ENCODE measurements at places on chromosomes 4 and X. TPM values are rescaled to one million over a fixed set of nuclear protein-coding genes. Genes with fewer than 3 reads are reported as not detected.
A peak's percentile ranks its signal among the peaks of the same experiment; 100 is the strongest.

GRCh38 chr4:79757600-79757999 is 315.4 kb downstream of the ANTXR2 start:
- no peak overlapping the region for H3K27ac ChIP-seq
- no peaks in the 10 kb centered on the region for H3K36me3 ChIP-seq
- no peaks in the 10 kb centered on the region for H3K27me3 ChIP-seq
- DNase-seq = peak; percentile 7

- no peak overlapping the region for H3K27ac ChIP-seq
- peaks cover 2% of the 10 kb centered on the region for H3K36me3 ChIP-seq
- no peak overlapping the region for H3K4me3 ChIP-seq
- H3K27me3 ChIP-seq = no peaks in the 10 kb centered on the region
Measured at GRCh38 chr4:108030332-108030731, 40.6 kb downstream of the HADH start.

DNA sequence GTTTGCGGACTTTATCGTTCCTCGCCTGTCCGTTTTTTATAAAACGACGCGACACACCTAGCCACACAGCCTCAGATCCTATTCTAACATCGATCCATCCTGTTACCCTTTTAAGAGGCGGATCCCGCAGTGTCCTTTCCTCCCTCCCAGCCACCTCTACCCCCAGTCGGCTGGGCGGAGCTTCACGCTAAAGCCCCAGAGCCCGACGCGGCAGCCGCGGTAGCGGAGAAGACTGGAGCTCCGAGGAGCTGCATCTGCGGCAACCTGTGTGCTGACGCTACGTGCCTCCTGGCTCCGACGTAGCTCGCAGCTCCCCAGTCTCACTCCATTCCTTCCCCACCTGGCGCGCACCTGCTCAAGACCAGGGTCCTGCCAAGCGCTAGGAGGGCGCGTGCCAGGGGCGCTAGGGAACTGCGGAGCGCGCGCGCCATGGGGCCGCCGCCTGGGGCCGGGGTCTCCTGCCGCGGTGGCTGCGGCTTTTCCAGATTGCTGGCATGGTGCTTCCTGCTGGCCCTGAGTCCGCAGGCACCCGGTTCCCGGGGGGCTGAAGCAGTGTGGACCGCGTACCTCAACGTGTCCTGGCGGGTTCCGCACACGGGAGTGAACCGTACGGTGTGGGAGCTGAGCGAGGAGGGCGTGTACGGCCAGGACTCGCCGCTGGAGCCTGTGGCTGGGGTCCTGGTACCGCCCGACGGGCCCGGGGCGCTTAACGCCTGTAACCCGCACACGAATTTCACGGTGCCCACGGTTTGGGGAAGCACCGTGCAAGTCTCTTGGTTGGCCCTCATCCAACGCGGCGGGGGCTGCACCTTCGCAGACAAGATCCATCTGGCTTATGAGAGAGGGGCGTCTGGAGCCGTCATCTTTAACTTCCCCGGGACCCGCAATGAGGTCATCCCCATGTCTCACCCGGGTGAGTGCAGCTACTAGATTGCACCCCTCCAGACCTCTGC is at the start of gene RNF128:
Gene RNF128, plus strand, starts transcription at position 217 of the 953 bp plus-strand sequence. Its CDS starts 213 bp downstream, at position 430.
- no peaks in the 10 kb centered on the region for H3K36me3 ChIP-seq
- H3K27me3 ChIP-seq = no peaks in the 10 kb centered on the region
- no peaks in the 10 kb centered on the region for H3K4me1 ChIP-seq

DNA sequence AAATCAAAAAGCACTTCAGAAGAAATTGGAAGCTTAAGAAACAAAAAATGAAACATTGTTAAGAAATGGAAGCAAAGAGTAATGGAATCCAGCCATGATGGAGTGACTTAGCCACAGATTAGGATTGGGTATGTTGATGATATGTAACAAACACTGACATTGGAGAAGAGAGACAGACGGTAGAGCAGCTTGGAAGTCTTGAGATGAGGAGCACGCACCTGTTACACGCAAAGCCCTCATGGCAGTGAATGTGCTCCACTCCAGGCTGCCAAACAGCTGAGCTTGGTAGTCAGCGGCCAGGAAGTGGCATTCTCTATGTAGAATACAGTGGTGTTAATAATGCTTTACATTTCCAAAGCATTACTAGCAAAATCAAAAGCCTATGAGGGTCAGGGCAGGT is 56.9 kb upstream of the GPRIN3 start:
- no peaks in the 10 kb centered on the region for H3K36me3 ChIP-seq
- no peaks in the 10 kb centered on the region for H3K4me1 ChIP-seq
- no peak overlapping the region for H3K27ac ChIP-seq

- DNase-seq = peak; percentile 67
- no peaks in the 10 kb centered on the region for H3K27me3 ChIP-seq
Measured at GRCh38 chrX:97399400-97399799, 515.7 kb downstream of the RPA4 start.

DNA sequence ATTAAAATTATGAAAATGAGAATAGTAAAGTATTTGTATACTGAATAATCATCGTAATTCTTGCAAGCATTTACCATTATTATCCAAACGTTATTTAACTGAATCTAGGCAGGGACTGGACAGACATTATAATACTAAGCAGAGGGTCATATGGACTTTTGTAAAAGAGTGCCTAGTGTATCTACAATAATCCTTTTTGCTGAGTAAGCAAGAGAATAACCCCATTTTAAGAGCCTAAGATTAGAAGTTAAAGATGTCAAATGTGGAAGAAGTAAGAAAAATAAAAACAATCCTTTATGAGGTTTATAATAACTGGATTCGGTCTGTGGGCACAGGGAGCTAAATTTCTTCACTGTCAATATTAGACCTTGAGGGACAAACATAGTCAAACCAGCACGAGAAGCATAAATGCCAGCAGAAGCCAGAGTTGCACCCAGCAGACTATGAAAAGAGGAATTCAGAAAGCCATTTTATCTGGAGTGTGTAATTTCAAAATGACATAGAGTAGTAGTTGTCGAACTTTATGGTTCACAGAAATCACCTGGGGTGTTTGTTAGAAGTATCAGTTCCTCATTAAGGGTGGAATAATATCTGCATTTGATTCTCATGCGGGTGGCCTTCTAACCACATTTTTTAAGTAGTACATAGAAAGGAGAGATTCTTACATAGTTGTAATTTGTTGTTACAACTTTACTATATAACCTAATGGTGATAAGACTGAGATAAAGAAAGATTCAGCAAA is 39.7 kb upstream of the DCLK2 start:
- no peaks in the 10 kb centered on the region for H3K36me3 ChIP-seq
- peaks cover 4% of the 10 kb centered on the region for H3K27me3 ChIP-seq
- H3K4me1 ChIP-seq = no peaks in the 10 kb centered on the region
- H3K27ac ChIP-seq = no peak overlapping the region

- no peaks in the 10 kb centered on the region for H3K27me3 ChIP-seq
- no peaks in the 10 kb centered on the region for H3K36me3 ChIP-seq
- no peak overlapping the region for H3K27ac ChIP-seq
- DNase-seq = peak; percentile 59
- no peak overlapping the region for H3K4me3 ChIP-seq
Measured at GRCh38 chrX:1468250-1468772, 15.6 kb upstream of the ASMTL start.

DNA sequence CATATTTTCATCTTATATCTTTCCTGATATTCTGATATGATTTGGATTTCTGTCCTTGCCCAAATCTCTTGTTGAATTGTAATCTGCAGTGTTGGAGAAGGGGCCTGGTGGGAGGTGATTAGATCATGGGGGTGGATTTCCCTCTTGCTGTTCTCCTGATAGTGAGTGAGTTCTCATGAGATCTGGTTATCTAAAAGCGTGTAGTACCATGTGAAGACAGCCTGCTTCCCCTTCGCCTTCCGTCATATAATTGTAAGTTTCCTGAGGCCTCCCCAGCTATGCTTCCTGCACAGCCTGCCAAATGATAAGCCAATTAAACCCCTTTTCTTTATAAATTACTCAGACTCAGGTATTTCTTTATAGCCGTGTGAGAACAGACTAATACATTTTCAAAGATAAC is 77.2 kb downstream of the ANKRD50 start:
- H3K4me3 ChIP-seq = no peak overlapping the region
- DNase-seq = no peak
- no peaks in the 10 kb centered on the region for H3K36me3 ChIP-seq
- no peak overlapping the region for H3K27ac ChIP-seq

- H3K36me3 ChIP-seq = no peaks in the 10 kb centered on the region
- no peak overlapping the region for H3K27ac ChIP-seq
- H3K27me3 ChIP-seq = no peaks in the 10 kb centered on the region
- H3K4me3 ChIP-seq = no peak overlapping the region
- H3K4me1 ChIP-seq = no peaks in the 10 kb centered on the region
- no peak for DNase-seq
Measured at GRCh38 chr4:79319975-79320374, 5.9 kb downstream of the NAA11 start.

- no peaks in the 10 kb centered on the region for H3K27me3 ChIP-seq
- no peaks in the 10 kb centered on the region for H3K36me3 ChIP-seq
- no peak overlapping the region for H3K27ac ChIP-seq
- H3K4me3 ChIP-seq = no peak overlapping the region
- peak; percentile 5 for DNase-seq
- H3K4me1 ChIP-seq = no peaks in the 10 kb centered on the region
Measured at GRCh38 chrX:24426921-24427746, 38.0 kb upstream of the PDK3 start.

DNA sequence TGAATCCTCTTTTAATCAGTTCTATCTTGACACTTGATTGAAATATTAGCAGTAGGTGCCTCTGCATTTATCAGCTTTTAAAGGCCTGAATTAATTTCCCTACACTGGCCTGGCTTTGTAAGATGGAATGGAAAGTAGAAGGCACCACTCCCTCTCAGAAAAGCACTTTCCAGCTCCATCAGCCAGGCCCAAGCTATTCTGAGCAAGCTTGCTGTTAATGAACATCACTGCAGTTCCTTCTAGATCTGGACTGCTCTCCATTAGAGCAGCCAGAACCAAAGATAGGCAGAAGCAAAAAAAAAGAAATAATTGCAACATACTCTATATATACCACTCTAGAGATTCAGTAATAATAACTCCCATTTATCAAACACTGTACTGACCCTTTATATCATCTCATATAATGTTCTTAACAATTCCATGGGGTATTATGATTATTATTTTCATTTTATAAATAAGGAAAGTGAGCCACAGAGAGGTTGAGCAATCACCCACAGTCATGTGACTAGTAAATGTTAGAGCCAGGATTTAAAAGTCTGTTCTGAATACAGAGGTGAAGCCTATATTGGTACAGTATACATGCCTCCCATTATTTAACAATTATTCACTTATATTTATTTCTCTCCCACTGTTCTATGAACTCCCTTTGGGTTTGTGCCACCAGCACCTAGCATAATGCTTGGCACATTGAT is 39.4 kb upstream of the GPC3 start:
- no peaks in the 10 kb centered on the region for H3K27me3 ChIP-seq
- no peak overlapping the region for H3K27ac ChIP-seq
- no peak for DNase-seq
- H3K4me1 ChIP-seq = no peaks in the 10 kb centered on the region

- no peaks in the 10 kb centered on the region for H3K4me1 ChIP-seq
- H3K27me3 ChIP-seq = no peaks in the 10 kb centered on the region
- no peaks in the 10 kb centered on the region for H3K36me3 ChIP-seq
- no peak overlapping the region for H3K27ac ChIP-seq
- H3K4me3 ChIP-seq = no peak overlapping the region
- no peak for DNase-seq
Measured at GRCh38 chr4:179585761-179586160, 2143.5 kb upstream of the AGA start.

DNA sequence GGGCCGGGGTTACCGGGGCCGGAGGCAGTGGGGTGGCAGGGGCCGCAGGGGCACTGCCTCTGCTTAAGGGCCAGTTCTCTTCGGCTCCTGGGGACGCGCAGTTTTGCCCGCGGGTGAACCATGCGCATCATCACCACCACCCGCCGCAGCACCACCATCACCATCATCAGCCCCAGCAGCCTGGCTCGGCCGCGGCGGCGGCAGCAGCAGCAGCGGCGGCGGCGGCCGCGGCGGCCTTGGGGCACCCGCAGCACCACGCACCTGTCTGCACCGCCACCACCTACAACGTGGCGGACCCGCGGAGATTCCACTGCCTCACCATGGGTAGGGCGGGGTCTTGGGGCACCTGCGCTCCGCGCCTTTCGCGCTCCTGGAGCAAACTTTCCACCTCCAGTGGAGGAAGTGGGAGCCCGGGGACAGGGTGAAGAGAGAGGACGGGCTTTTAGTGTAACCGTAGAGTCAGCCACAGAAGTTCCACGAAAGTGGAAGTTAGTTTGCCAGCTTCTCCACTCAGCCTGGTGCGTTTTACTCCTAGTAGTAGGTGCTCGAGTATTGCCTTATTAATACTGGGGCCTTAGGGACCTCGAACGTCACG is 729 bp downstream of the GSX2 start:
- H3K4me3 ChIP-seq = peak overlapping the region; percentile 52
- no peak overlapping the region for H3K27ac ChIP-seq
- no peaks in the 10 kb centered on the region for H3K36me3 ChIP-seq
- H3K4me1 ChIP-seq = peaks cover 13% of the 10 kb centered on the region
- no peak for DNase-seq

The AVPR2 gene
- total RNA-seq = not detected

The CT47B1 gene
- total RNA-seq = not detected

The CHRDL1 gene
- 9.0 TPM for total RNA-seq

The EGF gene
- total RNA-seq = 0.83 TPM

Data from fibroblast of lung (primary cell).